ENCODE measurements at places on chromosomes 13 and 19.

DNA sequence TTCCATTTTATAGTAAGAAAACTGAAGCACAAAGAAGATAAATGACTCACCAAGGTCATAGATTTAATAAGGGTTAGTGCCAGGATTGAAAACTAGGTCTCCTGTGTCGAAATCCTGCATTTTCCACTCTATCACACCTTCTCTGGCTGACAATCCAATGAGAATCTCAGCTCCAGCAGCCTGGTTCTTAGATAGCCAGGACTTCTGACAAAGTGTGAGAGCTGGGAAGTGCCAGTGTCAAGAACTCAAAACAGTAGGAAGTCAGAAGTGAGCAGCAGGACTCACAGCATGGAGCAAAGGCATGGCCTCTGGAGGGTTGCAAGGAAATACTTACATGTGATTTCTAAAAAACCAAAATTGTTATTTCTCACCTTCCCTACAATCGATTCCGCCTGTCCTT, 24.3 kb downstream of the KCTD12 start:
- no peak for DNase-seq

GRCh38 chr13:35957241-35957731, 173.9 kb downstream of the DCLK1 start:
- DNase-seq, result peak; percentile 82

GRCh38 chr13:20241593-20241992, 9.5 kb upstream of the GJB6 start:
- no peak for DNase-seq

DNA sequence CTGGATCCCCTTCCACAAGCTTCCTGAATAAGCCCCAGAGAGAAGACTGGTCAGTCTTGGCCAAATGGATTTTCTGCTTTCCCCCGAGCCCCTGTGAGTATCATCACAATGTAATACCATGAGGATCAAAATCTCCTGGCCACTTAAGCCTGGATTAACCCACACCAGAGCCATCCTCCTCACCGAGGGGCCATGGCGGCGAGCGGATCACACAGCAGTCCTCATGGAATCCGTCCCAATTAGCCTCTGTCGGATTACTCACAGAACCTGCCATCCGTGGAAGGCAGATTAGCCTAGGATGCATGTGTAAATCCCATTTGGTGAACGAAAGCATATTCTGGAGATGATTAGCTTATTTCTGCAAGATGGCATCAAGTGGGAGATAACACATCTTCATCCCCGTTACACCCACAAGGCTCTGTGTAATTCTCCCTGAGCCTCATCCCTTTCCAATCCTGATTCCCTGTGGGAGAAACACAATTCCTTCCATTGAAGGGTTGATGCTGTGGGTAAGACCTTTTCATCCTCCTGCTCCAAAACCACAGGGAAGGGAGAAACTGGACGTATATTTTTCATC, 42.5 kb downstream of the GNG7 start:
- DNase-seq, result no peak

DNA sequence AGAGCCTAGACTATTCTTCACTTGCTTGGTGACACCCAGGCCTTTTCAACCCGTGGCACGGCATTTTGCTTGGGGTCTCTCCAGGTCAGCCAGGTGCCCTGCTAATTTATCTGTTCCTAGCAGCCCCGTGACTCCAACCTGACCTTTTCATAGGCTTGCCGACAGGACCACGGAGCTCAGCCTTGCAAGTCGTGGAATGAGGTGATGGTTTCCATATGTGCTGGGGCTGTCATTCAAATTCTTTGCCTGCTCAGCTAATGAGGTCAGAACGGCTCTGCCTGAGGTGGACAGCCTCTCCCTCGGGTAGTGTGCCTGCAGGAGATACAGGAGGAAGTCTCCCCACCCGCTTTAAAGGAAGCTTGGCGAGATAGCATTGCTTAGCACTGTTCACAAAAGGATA, 61.0 kb downstream of the SHISA2 start:
- DNase-seq, result peak; percentile 41

GRCh38 chr19:40960062-40960685, 30.9 kb upstream of the CYP2B6 start:
- no peak for DNase-seq

- peak; percentile 65 for DNase-seq
Observed at GRCh38 chr13:99086267-99087097, 108.6 kb upstream of the DOCK9 start.

GRCh38 chr13:20491926-20492435, 33.7 kb downstream of the CRYL1 start:
- DNase-seq, result no peak

DNA sequence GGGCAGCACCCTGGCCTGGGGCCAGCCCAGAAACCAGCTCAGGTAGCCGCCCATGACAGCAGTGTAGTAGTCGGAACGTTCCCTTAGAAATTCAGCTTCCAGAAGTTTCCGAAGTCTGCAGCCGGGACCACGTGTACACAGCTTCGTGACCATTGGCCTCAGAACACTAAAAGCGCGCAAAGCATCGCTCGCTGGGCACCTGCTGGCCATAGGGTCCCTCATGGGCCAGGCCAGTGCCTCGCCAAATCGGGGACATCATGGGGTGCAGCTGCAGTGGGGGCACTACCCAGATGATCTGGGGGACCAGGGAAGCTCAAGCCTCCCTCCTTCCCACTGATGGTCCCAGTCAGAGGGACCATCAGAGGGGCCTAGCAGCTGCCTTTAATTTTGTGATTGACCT, 384.5 kb downstream of the MTUS2 start:
- no peak for DNase-seq

DNA sequence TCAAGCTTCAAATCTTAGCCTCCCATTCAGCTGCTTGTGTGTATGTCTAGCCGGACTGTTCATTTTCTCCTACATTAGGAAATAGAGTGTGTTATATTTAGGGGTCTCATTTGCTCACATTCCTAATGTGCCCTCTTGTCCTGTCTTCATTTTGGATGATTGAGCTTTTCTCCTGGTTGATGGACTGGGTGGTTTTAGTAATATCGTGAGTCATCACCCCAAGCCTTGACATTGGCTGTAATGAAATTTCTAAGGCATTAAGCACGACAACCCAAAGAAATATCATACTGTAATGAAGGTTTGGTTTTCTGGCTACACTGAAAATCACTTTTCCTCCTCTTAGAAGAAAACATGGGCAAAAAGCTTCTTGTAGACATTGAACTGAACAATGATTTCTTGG, 110.7 kb upstream of the WASF3 start:
- no peak for DNase-seq

- no peak for DNase-seq
Observed at GRCh38 chr13:23560571-23561089, 9.6 kb upstream of the TNFRSF19 start.

DNA sequence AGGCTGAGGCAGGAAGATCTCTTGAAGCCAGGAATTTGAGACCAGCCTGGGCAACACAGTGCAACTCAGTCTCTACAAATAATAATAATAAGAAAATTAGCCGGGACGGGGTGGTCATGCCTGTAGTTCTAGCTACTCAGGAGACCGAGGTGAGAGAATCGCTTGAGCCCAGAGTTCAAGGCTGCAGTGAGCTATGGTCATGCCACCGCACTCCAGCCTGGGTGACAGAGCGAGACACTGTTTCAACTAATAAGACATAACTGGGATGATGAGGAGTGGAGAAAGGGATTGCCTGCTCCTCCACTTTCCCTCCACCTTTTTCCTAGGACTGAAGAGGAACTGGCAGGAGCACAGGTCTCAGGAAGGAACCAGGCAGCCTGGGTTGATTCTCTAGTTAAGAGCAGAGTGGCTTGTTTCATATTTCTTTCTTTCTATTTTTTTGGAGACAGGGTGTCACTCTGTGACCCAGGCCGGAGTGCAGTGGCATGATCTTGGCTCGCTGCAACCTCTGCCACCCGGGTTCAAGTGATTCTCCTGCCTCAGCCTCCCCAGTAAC, 4.6 kb upstream of the GPI start:
- no peak for DNase-seq

- no peak for DNase-seq
Observed at GRCh38 chr13:48446464-48446863, 33.6 kb upstream of the LPAR6 start.

GRCh38 chr13:35961002-35961401, 170.2 kb downstream of the DCLK1 start:
- DNase-seq, result no peak

- no peak for DNase-seq
Observed at GRCh38 chr13:33806470-33807248, 11.3 kb upstream of the RFC3 start.

GRCh38 chr13:75437582-75438318, 44.2 kb downstream of the TBC1D4 start:
- DNase-seq, result peak; percentile 65

GRCh38 chr13:20702530-20702914, 977 bp upstream of the IL17D start:
- DNase-seq, result peak; percentile 31

- DNase-seq, result no peak
Observed at GRCh38 chr19:4027146-4027545, 19.6 kb downstream of the PIAS4 start.

GRCh38 chr13:22455036-22455435, 725.7 kb upstream of the SGCG start:
- DNase-seq, result no peak

DNA sequence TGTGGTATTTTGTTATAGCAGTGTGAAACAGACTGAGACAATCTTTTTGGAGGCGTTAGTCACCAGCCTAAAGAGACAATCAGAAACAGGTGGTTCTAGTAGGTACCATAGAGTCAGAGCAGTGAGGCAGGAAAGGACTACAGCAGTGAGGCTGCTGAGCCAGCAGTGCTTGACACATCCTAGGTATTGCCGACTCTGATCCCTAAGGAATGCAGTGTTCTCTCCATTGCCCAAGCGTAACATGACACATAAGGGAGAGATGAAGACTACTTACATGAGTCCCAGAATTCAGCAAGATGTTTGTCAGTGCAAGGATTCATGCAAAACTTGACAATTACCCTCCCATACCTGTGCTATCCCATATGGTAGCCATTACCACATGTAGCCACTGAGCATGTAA, 62.4 kb upstream of the XPO4 start:
- no peak for DNase-seq

GRCh38 chr19:51660975-51661600, 14.5 kb upstream of the SIGLEC14 start:
- DNase-seq, result peak; percentile 91

DNA sequence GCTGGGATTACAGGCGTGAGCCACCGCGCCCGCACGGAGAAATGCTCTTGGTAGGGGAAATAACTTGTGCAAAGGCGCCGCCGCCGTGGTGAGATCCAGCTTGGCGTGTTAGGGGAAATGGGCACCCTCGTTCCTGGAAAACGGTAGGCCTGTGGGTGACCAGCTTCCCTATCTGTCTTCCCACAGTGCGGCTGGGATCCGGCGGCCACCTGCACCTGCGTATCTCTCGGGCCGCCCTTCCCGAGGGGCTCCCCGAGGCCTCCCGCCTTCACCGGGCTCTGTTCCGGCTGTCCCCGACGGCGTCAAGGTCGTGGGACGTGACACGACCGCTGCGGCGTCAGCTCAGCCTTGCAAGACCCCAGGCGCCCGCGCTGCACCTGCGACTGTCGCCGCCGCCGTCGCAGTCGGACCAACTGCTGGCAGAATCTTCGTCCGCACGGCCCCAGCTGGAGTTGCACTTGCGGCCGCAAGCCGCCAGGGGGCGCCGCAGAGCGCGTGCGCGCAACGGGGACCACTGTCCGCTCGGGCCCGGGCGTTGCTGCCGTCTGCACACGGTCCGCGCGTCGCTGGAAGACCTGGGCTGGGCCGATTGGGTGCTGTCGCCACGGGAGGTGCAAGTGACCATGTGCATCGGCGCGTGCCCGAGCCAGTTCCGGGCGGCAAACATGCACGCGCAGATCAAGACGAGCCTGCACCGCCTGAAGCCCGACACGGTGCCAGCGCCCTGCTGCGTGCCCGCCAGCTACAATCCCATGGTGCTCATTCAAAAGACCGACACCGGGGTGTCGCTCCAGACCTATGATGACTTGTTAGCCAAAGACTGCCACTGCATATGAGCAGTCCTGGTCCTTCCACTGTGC, 2.4 kb downstream of the GDF15 start:
- DNase-seq, result peak; percentile 84

DNA sequence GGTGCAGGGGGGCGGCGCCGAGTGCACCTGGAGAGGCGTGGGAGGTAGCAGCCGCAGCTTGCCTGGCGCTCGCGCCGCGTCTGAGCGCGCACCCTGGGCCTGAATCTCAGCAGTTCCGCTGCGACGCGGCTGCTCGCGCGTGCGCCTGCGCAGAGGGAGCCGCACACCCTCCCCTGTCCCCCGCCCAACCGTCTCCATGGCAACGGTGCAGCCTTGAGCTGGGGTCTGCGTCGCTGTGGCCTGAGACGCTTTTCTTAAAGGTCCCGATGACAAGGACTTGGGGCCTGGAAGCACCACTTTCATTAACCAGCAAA, at the start of gene PNMA8B:
PNMA8B (minus strand) TSS at position 82 of the 314 bp plus-strand sequence. CDS start 402 bp downstream, outside the sequence.
- DNase-seq, result peak; percentile 95

- peak; percentile 54 for DNase-seq
Observed at GRCh38 chr19:55459950-55460657, 1.3 kb downstream of the ISOC2 start.

- DNase-seq, result peak; percentile 45
Observed at GRCh38 chr19:9848060-9848459, 12.9 kb downstream of the PIN1 start.

- DNase-seq, result peak; percentile 95
Observed at GRCh38 chr19:48654299-48655059, 8.5 kb upstream of the CA11 start.

- DNase-seq, result no peak
Observed at GRCh38 chr19:10093295-10094186, 7.4 kb downstream of the SHFL start.

DNA sequence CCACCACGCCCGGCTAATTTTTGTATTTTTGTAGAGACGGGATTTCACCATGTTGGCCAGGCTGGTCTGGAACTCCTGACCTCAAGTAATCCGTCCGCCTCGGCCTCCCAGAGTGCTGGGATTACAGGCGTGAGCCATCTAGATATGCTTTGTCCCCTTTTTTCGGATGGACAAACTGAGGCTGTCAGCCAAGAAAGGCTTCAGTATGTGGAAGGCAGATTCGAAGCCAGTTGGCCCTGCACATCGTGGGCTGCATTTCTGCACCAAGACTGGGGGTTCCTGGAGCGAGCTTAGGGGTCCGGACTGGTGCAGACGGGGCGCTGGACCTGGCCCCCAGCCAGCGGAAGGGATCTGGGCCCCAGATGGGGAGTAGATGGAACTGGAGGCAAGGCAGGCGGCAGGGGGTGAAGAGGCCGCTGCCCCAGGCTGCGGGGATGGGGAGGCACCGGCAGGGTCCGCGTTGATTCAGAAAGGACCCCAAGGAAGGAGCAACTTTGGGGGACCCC, 9.7 kb upstream of the JUND start:
- DNase-seq, result no peak

DNA sequence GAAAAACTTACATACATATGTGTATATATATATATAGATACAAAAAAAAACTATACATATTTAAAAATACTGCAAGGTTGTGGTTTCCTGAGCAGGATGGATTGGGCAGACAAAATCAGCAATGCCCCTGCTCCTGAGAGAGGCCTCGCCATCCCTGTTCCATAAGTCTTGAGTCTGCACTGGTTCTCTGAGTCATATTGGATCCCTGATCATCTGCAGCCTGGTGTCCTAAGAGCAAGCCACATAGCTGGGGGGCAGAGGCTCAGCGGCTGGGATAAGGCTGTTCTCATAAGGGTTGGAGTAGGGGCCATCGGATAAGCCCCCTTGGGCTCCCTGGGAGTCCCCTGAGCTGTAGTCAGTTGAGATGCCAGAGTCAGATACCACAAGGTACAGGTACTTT, 3.3 kb downstream of the SWSAP1 start:
- DNase-seq, result no peak

GRCh38 chr13:110465696-110466095, 95.8 kb downstream of the RAB20 start:
- no peak for DNase-seq
